ENCODE measurements at places on chromosomes 16 and 17. TPM values are rescaled to one million over a fixed set of nuclear protein-coding genes. Genes with fewer than 3 reads are reported as not detected.

The SEBOX gene
- not detected for polyA plus RNA-seq

The BEAN1 gene
- polyA plus RNA-seq, result 0.79 TPM

The FBXW10 gene
- polyA plus RNA-seq, result 0.13 TPM

The TBC1D3G gene
- not detected for polyA plus RNA-seq

The CRYM gene
- polyA plus RNA-seq, result not detected

The SBK1 gene
- polyA plus RNA-seq, result 24.7 TPM

The ODAD4 gene
- 1.1 TPM for polyA plus RNA-seq

The PTX4 gene
- 0.59 TPM for polyA plus RNA-seq

The SNX20 gene
- polyA plus RNA-seq, result 1.7 TPM

The HSF5 gene
- polyA plus RNA-seq, result 0.05 TPM

The CRK gene
- 40.6 TPM for polyA plus RNA-seq

The SPN gene
- 1.3 TPM for polyA plus RNA-seq

The RNF112 gene
- polyA plus RNA-seq, result 1.9 TPM

The CNGB1 gene
- polyA plus RNA-seq, result not detected

The UMOD gene
- polyA plus RNA-seq, result not detected

The C16orf86 gene
- polyA plus RNA-seq, result 2.6 TPM

The CDK3 gene
- 4.8 TPM for polyA plus RNA-seq

The PDE6G gene
- polyA plus RNA-seq, result 4.0 TPM

The CRYBA1 gene
- polyA plus RNA-seq, result not detected

The SDR42E2 gene
- polyA plus RNA-seq, result not detected

The CEMP1 gene
- 2.5 TPM for polyA plus RNA-seq

The KRTAP1-1 gene
- not detected for polyA plus RNA-seq

The PRR14 gene
- polyA plus RNA-seq, result 19.8 TPM

The CACNG4 gene
- 10.0 TPM for polyA plus RNA-seq

The HOXB7 gene
- 3.0 TPM for polyA plus RNA-seq

The MT1M gene
- polyA plus RNA-seq, result 1.9 TPM

The CA7 gene
- not detected for polyA plus RNA-seq

The PYY gene
- polyA plus RNA-seq, result not detected

The CCL5 gene
- 0.74 TPM for polyA plus RNA-seq

The CCDC154 gene
- 2.5 TPM for polyA plus RNA-seq

The UTP4 gene
- polyA plus RNA-seq, result 37.2 TPM

The PRR35 gene
- 0.14 TPM for polyA plus RNA-seq

All from hindlimb muscle (tissue), 1 donor.